ENCODE measurements at places on chromosomes 12 and 14. TPM values are rescaled to one million over a fixed set of nuclear protein-coding genes. Genes with fewer than 3 reads are reported as not detected.

DNA sequence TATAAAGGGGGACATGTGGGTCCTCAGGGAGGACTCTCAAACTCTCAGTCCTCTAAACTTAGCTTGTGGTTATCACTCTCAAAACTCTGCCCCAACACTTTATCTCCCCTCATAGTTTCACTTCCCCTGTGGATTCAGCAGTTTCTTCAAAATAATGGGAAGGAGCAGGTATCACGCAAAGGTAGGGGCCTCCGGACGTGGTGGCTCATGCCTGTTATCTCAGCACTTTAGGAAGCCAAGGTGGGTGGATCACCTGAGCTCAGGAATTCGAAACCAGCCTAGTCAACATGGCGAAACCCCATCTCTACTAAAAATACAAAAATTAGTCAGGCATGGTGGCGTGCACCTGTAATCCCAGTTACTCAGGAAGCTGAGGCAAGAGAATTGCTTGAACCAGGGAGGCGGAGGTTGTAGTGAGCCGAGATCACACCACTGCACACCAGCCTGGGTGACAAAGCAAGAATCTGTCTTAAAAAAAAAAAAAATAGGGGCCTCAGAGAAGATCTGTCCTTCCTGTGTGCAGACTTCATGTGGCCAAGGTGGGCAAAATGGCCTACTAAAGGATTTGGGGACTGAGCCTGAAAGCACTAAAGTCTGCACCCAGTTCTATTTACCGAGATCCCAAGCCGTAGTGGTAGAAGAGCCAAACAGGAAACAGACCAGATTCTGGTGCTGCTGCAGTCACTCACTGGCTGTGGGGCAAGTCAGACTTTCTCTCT, 6.4 kb downstream of the ITGB7 start:
- DNase-seq, result no peak

DNA sequence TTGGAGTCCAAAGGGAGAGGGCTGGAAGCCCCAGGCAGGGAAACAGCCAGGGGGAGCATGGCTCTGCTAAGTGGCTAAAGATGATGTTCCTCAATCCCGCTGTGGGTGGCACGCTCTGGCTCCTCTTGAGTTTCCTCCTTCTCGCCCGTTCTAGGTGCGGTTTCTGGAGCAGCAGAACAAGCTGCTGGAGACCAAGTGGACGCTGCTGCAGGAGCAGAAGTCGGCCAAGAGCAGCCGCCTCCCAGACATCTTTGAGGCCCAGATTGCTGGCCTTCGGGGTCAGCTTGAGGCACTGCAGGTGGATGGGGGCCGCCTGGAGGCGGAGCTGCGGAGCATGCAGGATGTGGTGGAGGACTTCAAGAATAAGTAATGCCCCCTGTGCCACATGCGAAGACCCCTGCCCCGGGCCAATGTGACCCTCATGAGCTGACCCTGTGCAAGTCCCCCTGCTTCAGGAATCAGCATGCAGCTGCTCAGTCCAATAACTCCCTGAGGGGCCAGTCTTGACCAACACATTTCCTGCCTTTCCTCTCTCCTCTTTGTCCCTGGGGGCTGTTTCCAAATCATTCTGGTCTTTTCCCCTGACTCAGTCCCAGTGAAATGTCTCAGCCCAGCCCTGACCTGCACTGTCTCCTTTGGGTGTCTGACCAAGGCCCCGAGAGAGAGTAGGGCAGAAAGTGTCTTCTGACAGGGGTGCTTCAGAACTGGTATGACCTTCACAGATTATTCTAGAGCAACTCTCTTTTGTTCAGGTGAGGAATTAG, 2.1 kb downstream of the KRT7 start:
- DNase-seq, result no peak

DNA sequence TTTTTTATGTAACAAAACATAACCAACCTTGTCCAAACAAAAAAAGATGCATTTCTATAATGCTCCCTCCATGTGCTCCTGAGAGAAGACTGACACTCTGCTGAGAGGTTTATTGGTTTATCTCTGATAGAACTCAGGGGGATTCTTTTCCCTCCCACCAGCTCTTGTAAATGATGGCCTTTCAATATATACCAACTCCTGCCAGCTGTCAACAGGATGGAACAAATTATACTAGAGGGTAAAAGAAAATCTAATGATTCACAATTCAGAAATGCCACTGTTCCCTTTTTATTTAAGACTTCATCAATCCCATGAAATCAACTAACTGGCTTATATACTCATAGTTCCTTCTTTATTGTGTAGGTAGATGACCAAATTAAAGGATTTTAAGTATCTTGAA, 25.4 kb downstream of the PSMC1 start:
- DNase-seq, result no peak

MYF6 gene
- not detected for polyA plus RNA-seq

PPP1R3E gene
- 1.4 TPM for polyA plus RNA-seq

DNA sequence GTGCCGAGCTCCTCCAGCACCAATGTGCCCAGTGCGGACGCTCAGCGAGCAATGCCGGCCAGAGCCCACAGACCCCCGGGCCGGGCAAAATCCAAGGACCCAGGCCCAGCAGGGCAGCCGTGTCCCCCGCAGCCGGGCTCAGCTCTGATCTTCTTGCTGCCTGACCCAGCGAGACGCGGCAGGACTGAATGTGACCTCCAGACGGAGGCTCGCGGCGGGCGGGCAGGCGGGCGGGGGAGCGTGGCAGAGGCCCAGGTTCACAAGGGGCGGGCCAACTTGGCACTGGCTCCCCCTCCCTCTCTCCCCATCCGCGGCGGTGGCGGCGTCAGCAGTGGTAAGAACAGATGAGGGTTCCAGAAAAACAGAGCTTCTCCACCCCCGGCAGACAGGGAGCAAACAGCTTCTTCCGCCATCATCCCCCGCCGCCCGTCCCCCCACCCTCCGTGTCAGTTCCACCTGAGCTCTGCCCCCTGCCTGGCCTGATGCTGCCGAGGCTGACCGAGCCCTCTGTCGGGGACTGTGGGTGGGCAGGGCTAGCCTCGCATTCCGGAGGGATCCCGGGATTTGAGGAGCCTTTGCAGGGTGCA, 94.3 kb downstream of the RFLNA start:
- DNase-seq, result peak; percentile 83

- DNase-seq, result no peak
Measured at GRCh38 chr14:98952593-98953350, 319.2 kb downstream of the BCL11B start.

- no peak for DNase-seq
Measured at GRCh38 chr14:61932974-61933373, 170.8 kb downstream of the SNAPC1 start.
